ENCODE measurements at places on chromosomes 12 and 14.

DNA sequence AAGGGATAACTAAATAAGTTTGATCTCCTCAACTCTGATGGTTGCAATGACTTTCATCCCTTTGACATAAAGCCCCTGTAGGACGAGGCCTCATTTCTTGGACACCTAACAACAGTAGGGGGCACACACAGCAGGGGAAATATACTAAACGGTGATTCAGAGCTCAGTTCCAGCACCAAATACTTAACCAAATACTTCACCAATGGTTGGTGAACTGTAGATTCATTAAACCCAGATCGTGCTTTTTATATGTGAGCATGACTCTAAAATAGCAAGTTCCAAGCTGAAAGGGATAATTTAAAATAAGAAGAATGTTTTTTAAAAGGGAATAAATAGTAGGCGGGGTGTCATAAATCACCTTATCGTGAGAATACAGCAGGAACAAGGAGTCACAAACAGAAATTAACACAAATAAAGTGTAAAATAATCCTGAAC, 53.2 kb downstream of the ATG2B start:
- DNase-seq = no peak

GRCh38 chr12:101619858-101620761, 25.3 kb downstream of the MYBPC1 start:
- DNase-seq = no peak

- no peak for DNase-seq
Observed at GRCh38 chr12:93127107-93127560, 198.0 kb upstream of the EEA1 start.

DNA sequence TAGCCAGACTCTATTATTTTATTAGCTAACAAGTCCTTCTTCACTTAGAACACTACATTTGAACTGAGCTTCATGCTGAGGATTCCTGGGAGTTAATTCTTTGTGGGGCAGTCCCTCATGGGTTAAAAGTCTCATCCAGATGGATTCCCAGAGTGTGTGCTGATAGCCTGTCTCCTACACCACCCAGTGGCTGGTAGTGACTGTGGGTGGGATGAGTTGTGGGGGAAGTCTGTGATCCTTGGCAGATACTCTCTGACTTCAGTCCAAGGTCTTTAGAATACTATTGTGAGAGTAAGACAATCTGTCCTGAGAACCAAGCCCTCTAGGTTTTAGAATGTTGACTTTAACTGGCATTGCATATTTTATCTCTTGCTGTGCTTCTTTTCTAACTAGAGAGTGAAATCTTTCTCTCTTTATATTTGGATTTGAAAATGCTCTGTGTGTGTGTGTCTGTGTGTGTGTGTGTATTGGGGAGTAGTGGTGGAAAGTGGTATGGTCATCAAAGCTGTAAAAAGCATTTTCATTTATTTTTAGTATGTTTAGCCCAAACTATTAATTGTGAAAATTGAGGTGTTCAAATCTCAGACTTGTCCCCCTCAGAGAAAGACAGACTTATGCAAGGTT, 37.3 kb downstream of the AKAP6 start:
- no peak for DNase-seq

GRCh38 chr14:92553438-92553837, 39.9 kb downstream of the RIN3 start:
- DNase-seq = no peak

Measured in NCI-H524 (cell line).